T-helper 22 cell (primary cell): ENCODE measurements at places on chromosomes 1 and 21.

GRCh38 chr1:219927298-219927955, 930 bp downstream of the SLC30A10 start:
- DNase-seq, result no peak

DNA sequence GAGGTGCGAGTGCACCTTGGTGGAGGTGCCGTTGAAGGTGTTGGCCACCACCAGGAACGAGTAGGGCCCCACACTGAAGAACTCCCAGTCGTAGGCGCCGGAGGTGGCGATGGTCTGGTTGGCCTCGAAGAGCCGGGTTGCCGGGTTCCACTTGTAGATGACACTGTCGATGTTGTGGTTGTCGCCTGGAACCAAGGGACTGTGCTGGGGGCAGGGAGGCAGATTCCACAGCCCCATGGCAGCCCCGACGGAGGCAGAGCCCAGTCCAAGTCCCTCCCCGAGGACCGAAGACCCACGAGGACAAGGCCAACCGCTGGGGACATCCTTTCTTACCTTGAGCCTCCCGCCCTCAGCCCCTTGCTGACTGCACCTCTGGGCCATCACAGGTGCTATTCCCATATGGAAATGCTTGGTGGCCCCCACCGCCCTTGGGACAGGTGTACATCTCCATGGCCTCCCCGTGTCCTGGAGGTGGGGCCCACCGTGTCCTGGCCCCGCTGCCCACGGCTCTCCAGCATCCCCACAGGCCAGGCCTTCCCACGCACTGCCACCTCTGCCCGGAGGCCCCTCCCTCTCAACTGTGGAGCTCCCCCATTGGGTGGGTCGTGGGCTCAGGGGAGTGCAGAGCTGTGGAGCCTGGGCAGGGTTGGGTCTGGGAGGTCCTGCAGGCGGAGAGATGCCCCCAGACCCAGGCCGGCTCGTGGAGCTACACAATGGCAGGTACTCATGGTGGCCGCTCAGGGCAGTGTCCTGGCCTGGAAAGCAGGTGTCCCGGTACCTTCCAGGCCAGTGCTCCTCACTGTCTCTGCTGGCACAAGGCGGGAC, 17.9 kb downstream of the KRTAP10-1 start:
- DNase-seq, result no peak

- no peak for DNase-seq
These were observed 61.5 kb downstream of the EIF4G3 start for GRCh38 chr1:21115098-21115760.

- DNase-seq, result no peak
These were observed 33.3 kb upstream of the ERG start for GRCh38 chr21:38531591-38531990.

DNA sequence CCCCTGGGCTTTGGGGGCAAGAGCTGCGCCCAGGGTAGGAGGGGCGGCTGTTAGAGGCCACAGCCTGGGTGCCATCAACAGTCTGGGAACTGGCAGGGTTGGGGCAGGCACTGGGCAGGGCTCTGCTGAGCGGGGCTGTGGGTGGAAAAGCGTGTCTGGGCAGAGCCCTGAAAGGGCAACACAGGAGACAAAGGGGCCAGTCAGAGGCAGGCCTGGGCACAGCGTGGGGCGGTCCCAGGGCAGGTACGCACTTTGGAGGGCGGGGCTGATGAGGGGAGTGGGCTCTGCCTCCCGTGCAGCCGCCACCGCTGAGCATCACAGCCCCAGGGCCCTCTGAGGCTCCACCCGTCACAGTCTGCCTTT, 13.9 kb downstream of the CELSR2 start:
- DNase-seq, result no peak

DNA sequence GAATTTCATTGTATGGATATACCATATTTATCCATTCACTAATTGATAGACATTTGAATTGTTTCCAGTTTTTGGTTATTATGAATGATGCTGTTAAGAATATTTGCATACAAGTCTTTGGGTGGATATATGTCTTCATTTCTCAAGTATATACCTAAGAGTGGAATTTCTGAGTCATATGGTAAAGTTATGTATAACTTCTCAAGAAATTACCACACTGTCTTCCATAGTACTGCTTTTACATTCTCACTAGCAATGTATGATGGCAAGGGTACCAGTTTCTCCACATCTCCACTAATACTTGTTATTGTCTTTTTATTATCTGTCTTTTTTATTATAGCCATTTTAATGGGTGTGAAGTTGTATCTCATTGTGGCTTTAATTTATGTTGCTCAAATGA, 74.6 kb upstream of the TENT5C start:
- no peak for DNase-seq

DNA sequence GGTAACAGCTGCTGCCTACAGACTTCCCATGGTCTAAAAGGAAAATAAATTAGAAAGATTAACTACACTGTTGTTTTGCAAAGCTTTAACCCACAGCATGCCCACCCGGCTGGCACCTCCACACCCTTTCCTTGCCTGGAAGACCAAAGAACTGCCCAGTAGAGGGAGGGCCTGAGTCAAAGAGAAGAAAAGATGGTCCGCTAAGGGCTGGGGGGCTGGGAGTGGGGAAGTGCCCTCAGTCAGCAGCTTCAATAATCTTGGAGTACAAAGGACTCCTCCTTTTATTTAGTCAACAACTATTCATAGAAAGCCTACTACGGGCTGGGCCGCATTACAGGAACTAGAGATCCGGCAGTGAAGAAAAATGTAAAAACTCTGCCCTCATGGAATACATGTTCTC, 40.6 kb downstream of the ERI3 start:
- DNase-seq, result no peak

DNA sequence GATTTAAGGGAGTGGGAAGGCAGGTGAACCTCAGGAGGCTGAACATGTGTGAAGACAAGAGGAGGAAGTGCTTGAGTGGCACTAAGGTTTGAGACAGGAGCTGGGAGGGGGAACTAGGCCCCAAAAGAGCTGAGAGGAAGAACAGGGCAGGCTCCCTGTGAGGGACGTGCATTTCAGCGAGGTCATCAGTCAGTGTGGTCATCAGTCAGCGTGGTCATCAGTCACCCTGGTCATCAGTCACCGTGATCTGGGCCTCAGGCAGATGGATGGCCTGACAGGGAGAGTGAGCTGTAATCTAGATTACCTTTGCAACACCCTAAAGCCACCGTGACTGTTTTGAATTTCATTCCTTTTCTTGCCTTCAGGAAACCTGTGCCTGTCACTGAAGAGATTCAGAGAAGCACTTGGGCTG, 29.1 kb downstream of the VTCN1 start:
- no peak for DNase-seq

DNA sequence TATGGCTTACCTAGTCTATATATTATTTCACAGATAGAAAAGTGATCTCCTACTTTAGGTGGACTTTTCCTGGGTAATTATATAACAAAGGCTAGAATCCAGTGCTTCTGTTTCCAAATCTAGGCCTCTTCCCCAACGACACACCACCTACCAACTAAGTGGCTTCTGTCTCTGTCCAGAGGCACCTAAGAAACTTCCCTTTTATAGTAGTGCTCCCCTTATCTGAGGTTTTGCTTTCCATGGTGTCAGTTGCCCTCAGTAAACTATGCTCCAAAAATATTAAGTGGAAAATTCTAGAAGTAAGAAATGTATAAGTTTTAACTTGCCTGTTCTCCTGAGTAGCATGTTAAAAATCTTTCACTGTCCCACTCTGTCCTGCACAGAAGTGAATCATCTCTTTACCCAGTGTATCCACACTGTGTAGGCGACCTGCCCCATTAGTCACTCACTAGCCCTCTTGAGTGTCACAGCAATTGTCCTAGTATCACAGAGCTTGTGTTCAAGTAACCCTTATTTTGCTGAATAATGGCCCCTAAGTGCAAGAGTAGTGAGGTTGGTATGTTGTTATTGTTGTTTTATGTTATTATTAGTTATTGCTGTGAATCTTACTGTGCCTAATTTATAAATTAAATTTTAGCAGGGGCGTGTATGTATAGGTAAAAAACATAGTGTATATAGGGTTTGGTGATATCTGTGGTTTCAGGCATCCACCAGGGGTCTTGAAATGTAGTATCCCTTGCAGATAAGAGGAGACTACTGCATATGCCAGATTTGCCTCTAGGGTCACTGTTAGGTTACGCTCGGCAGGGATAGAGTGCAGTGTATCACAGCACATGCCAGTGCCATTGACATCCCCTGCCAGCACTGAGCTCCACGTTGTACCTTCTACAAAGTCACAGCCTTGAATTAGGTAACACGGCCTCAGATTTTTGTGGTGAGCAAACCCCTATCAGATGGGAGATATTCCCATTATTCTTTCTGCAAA, 14.7 kb upstream of the CD53 start:
- DNase-seq, result no peak
